ENCODE measurements at places on chromosomes 11 and 22.

GRCh38 chr11:729492-730074 is 17.7 kb upstream of the TALDO1 start:
- no peak for DNase-seq

DNA sequence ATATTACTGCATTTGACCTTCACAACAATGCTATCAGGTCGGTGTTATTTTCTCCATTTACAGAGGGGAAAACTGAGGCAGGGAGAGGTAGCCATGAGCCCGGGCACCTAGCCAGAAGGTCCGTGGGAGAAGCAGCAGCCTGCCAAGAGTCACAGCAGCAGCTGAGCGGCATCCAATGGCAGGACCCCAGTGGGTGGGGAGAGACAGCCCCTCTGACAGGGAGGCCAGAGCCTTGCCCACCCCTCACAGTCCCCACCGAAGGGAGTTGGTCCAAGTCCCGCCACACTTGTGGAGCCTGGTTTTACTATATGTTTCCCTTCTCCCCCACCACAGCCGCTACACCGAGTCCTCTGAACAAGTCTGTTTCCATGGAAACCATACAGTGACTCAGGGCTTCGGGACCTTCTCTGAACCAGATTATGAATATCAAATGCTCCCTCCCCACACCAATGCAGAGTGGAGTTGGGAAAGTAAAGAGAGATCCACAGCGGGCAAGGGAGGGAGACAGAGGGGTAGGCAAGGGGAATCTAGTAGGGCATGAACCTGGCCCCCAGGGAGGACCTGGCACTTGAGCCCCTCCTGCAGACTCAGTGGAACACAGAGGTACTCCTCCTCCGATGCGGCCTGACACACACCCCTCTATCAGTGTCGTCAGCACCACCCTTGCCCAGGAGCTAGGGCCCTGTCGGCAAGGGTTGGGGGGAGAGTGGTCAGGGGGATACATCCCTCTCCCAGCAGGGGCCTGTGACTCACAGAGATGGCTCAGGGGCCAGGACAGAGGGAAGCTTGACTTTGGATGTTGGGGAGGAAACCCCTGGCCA is 2.5 kb downstream of the CHST1 start:
- no peak for DNase-seq

- no peak for DNase-seq
Observed at GRCh38 chr11:19777039-19777376, 64.4 kb downstream of the NAV2 start.

DNA sequence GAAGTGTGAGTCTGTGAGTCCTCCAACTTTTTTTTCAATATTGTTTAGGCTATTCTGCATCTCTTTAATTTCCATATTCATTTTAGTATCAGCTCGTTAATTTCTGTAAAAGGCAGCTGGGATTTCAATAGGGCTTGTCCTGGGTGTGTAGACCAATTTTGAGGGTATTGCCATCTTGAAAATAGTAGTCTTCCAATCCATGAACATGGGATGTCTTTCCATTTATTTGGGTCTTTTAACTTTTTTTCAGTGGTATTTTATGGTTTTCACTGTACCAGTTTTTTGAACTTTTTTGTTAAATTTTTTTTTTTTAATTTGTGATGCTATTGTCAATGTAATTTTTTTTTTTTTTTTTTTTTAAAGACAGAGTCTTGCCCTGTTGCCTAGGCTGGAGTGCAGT is 79.5 kb downstream of the ARHGAP8 start:
- DNase-seq = no peak

GRCh38 chr11:109432105-109432504 is 10.1 kb downstream of the C11orf87 start:
- no peak for DNase-seq

GRCh38 chr11:57269571-57270021 is 32.5 kb upstream of the APLNR start:
- no peak for DNase-seq

- no peak for DNase-seq
Observed at GRCh38 chr11:82842019-82842418, 58.2 kb downstream of the PRCP start.

DNA sequence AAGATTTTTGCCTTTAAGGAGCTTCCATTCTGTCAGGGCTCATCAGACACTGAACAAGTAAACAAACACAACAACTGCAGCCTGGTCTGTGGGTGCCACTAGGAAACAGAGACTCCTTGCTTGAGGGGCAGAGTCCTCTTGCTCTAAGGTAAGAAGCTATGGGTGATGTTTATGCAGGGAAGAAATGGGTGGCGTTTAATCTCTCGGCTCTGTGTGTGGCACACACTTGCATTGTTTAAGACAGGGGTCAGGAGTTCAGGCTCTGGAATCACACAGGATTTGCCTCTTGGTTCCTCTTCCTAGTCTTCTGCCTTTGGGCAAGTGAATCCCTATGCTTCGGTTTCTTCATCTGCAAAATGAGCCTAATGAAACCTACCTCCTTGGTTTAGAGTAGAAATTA is 90.3 kb downstream of the PRR5L start:
- DNase-seq = no peak

DNA sequence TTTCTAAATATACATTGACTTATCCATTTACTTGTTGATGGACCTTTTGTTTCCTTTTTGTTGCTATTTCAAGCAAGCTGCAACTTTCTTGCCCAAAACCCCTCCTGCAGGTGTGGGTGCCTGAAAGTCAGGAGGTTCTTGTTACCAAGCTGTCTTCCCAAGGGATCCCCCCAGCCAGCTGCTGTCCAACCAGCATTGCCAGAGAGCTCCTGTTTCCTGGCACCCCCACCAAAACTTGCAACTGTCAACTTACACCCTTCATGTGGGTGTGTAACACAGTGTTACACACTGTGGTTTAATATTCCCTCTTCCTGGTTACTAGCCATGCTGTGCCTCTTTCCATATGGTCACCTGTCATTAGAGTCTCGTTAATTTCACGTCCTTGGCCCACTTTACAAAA is 1.6 kb upstream of the KRTAP5-1 start:
- no peak for DNase-seq

DNA sequence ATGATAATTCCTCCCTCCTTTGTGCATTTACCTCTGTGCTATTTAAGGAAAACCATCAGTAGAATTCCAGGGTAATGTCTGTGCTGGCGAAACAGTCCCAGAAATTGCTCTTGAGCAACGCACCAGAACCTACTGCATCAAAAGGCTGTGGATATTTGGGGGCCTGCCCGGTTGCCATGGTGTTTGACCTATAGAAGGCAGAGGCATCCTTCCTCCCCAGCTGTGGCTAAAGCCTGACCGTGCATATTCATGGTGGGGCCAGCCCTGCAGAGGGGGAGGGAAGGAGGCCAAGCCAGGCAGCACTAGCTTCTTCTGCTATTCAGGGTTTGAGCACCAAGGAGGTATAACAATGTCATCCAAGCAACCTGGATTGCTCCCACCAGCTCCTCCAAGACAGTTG is 215.0 kb upstream of the E2F8 start:
- no peak for DNase-seq
